Hematopoietic multipotent progenitor cell treated with erythropoietin and hydrocortisone succinate and interleukin-3 and kit ligand, for 4 days (in vitro differentiated cells): ENCODE measurements at places on chromosomes 4 and X.

GRCh38 chr4:82903737-82904136, 3.2 kb downstream of the THAP9 start:
- peak; percentile 56 for DNase-seq

DNA sequence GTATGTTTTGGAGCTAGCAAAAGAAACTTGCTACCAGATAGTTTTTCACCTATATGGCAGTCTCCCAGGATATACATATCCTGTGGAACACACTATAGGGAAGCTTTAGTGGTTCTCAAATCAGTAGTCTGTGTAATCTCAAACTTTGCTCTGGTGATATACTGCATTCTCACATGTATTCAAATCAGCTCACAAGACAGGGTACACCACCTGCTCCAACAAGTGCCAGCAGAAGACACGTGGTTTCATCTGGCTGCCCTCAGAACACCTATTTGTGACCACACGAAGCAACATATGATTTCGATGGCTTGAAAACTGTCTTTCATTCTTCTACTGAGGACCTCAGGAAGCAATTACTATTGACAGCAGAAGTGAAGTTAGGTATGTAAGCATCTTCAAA, 37.7 kb downstream of the BCLAF3 start:
- DNase-seq, result no peak

DNA sequence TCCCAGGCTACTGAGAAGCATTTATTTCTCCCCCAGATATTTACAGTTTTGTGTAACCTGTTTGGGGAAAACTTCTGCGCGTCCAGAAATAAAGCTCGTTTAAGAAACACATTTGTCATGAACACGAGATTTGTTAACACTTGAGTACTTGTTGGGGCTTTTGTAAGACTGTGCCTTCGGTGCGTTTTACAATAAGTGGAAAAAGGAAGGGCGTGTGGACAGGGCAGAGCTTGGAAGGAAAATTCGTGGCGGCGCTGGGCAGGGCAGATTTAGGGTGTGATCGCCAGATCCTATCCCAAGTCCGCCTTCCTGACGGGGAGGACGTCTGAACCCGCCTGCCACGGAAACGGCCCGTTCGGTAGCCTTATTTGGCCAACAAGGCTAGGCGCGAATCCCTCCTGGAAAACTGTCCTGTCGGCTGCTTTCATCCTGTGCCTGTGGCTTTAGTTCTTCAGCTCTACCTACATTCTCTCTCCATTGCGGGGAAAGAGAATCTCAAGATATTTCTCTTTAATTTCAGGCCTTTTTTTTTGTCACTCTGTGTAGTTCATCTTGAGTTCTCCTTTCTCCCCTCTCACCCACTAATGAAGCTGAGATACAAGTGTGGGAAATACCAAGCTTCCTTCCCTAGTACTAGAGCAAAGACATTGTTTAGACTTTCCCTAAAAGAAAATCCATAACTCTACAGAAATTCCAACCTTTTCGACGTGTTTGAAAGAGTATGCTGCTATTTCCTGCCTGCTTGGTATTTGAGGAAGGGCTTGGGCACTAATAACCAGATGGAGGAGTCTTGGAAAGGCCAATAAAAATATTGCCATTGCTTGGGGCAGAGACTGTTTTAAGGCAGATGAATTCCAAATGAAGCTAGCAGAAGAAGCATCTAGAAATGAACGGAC, 982 bp downstream of the PDLIM5 start:
- peak; percentile 71 for DNase-seq

GRCh38 chrX:53362449-53362848, 60.0 kb downstream of the SMC1A start:
- peak; percentile 62 for DNase-seq

GRCh38 chrX:44935640-44936039, 62.7 kb downstream of the KDM6A start:
- DNase-seq, result no peak

DNA sequence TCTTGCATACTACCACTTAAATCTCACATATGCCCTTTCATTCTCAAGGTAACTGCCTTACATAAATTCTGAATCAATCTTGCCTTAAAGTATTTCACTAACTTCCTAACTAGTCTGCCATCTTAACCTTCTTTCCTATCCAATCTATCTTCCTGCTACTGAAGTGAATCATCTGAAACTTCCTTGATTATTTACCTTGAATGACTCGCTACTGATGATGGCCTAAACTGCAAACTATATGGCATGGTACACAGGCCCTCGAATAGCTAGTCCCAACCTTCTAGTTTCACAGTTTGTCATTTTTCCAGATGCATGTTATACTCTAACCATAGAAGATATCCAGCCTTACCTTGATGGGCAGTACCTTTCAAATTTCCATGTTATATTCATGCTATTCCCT, 19.9 kb downstream of the PHKA1 start:
- no peak for DNase-seq

DNA sequence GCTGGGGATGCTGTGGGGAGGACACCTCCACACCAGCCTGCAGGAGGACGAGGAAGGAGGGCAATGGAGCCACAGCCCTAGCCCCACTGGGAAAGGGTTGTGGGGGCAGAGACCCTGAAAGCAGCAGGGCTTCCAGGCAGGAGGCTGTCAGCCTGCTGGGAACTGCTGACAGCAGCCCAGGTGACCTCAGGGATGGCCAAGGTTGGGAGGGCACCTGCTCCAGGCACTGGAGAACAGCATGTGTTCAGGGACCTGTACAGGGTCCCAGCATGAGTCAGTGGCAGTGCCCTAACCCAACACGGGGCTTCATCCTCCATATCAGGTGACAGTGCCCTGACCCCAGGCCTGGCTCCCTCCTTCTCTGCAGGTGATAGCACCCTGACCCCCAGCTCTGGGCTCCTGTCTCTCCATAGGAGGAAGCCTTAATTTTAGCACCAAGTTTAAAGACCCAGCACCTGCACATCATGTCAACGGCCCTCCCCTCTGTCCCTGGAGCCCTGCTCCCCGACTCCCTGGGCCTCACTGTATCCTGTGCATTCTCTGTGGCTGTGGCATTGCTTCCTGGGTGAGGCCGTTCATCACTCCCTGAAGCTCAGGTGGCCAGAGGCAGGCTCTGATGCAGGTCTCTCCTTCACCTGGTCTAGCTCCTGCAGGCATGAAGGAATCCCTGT, 66.3 kb downstream of the CRMP1 start:
- DNase-seq, result no peak

GRCh38 chrX:40644821-40645358, 2.5 kb downstream of the CXorf38 start:
- peak; percentile 74 for DNase-seq
